ENCODE measurements at places on chromosomes 2 and 18.
A peak's percentile ranks its signal among the peaks of the same experiment; 100 is the strongest.

DNA sequence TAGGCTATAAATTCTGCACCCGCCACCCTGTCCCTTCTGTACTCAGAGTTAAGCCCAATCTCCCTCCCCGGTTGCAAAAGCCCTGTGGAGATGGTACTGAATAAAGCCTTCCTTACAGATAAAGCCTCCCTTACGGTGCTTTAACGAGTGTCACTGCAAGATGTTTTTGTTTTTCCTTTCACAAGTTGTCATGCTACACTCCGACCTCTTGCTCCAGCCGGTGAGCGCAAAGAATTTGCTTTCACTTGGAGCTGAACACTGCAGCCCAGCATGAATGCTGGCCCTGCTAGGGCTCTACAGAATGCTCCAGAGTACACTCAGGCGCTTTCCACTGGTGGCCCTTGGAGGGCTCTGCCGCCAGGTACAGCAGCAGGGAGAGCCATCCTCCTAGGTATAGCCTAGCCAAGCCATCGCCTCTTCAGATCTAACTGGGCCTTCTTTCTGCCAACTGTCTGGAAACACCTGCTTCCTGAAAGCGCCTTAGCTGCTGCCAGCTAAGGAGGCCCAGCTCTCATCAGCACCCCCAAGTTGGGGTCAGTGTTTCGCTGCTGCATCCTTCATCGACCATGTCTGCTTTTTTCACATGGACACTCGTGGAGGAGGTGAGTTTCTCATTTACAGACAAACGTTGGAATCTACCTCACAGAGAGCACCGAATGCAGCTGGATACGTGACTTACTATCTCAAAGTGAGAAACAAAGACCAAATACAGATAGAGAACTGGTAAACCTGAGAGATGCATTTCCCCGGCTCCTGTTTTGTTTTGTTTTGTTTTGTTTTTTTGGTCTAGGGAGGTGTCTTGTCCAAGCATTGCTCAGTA is 13.4 kb upstream of the CREG2 start:
- no peak for DNase-seq

DNA sequence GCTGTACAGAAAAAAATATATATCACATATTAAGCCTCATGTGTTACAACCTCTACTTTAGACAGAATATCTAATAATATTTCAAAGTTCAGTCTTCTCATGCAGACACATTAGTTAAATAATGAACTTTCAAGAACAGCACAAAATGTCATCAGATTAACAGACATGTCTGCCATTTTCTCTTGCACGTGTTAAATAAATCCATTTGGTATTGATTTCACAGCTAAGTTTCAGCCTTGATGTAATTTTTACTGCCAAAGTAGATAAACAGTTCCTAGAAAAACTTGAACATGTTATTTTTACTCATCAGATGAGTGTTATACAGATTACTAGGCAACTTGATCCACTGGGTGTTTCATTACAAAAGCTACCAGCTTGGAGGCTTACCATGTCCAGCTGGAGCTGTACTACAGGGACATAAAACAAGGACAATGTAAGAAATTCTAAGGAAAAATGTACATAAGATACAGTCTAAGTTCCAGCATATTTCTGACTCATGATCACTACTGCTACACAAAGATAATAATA is 290.7 kb upstream of the DDX18 start:
- no peak for DNase-seq

GRCh38 chr18:9726175-9726574 is 18.1 kb downstream of the RAB31 start:
- DNase-seq: no peak

GRCh38 chr18:50653402-50654093 is 93.7 kb downstream of the MAPK4 start:
- DNase-seq: no peak

GRCh38 chr2:11527001-11527400 is 6.8 kb upstream of the GREB1 start:
- no peak for DNase-seq

- DNase-seq: peak; percentile 73
These were observed 459.5 kb downstream of the DLGAP1 start for GRCh38 chr18:3995476-3996102.

- DNase-seq: peak; percentile 75
These were observed 81.9 kb downstream of the CLIP4 start for GRCh38 chr2:29196792-29197788.

- DNase-seq: no peak
These were observed 927.9 kb upstream of the ACVR2A start for GRCh38 chr2:146916914-146917313.

- no peak for DNase-seq
These were observed 46.1 kb downstream of the NABP1 start for GRCh38 chr2:191724015-191724414.

GRCh38 chr2:206642075-206643025 is at the start of gene FAM237A:
TSS of gene FAM237A (plus strand) at chr2:206642487. CDS start at chr2:206644237, 1,750 bp downstream.
- DNase-seq: peak; percentile 60

DNA sequence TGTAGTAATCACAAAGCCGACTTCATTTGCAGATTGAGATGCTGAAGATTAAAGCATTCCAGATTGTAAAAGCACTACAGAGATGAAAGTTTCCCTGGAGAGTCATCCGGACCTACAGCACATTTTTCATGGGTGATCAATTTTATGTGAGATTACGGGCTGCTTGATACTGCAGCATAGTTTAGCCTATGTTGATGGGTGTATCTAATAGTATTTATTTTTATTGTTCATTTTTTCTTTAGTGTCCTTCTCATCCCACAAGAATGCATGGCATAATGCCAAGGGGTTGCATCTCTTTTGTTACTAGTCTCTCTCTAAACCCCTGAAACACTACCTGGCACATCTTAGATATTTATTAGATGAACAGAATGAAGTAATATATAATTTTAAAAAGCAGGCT is 240.4 kb downstream of the MBD2 start:
- DNase-seq: no peak

DNA sequence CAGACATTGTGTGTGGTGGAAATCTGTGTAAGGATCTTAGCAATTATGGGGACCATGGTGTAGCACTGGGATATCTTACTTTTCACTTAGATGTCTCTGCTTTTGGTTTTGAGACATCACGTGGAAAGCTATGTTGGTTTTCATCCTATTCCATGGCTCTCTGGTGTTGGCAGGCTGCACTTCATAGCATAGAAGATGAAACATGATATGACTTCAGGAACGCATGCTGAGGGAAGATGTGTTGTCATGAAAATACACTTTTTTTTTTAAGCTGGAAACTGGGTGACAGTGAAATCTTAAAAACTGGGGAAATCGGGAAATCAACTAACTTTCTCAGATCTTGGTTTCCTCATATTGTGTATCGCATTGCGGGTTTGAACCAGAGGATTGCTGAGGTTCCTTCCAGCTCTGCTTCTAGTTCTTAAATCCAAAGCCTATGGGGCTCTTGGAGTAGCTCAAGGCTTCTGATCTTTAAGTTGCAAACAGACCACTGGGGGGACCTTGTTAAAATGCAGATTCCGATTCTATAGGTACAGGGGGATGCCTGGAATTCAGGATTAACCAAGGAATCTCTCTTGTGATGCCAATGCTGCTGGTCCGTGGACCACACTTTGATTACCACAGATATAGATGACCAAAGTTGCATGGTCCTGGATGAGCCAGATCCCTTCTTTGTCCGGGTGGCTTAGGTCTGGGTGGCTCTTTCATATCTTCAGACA is 160.7 kb downstream of the SH3RF3 start:
- no peak for DNase-seq

DNA sequence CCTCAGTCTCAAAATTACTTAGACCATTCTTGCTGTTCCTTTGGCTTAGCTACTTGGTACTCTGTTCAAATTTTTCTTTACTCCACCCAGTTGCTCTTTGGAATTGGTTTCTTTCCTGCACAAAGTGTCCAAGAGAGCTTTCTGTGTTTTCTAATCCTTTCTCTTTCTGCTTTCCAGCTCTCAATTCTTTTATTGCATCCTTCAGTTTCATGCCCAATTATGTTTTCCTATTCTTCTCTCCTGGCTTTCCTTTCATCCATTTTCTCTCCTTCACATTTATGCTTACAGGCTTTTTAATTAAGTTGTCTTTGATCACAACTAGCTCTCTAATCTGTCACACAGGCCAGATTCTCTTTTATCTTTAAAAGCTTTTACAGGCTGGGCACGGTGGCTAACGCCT is 38.2 kb downstream of the UBR3 start:
- DNase-seq: no peak

GRCh38 chr18:39938676-39939608 is 2016.1 kb upstream of the PIK3C3 start:
- no peak for DNase-seq

DNA sequence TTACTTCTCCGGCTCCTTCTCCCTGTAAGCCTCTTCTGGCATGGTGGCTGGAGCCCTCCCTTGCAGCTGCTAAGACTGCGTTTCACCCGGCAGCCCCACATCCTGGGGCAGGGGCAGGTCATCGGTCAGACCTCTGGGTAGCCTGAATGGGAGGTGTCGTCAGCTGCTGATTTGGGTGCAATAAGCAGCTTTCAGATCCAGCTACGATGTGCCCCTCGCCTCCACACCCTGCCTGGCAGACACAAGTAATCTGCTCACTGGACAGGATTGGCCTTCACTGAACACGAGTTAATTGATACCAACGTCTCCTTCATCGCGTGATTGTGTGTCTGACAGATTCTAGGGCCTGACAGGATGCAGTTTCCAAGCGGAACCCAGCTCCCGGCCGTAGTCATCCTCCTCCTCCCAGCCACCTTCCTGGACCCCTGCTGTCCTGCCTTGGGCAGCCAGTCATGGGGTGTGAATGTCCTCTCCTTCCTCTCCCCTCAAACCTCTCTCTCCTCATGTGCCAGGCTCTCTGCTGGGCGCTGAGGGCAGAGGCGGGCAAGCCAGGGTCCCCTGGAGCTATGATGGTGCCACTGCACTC is 18.9 kb upstream of the PDIA6 start:
- DNase-seq: no peak

DNA sequence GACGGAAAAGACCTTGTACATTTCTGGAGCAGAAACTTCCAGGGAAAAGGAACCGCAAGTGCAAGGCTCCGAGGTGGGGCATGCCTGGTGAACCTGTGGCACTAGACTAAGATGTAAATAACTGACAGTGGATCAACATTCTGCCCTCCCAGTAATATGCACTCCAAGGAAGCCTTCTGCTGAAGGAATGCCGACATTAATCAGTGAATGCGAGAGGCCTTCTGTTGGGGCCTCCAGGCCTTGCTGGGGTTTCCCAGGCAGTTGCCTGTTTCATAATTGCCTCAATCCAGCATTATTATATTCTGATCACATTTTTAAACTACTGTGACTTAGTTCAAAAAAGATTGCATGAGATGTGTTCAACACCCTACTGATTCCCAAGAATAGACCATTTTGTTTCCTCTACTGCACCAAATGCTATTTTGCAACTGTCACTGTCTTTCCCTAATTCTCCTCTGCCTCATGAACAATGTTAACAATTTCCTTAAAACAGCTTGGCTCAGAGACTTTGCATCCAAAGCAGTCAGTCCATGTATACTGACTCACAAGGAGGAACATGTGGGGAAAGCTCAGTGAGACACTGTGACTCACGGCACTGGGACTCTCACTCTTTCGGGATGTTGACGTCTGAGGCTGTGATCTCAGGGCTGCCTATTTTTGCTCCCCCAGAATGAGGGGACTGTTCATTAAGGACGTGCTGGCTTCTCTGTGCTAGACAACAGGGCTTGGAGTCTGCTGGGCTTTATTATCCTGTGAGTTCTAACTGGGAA is 10.5 kb upstream of the DSG2 start:
- DNase-seq: no peak

DNA sequence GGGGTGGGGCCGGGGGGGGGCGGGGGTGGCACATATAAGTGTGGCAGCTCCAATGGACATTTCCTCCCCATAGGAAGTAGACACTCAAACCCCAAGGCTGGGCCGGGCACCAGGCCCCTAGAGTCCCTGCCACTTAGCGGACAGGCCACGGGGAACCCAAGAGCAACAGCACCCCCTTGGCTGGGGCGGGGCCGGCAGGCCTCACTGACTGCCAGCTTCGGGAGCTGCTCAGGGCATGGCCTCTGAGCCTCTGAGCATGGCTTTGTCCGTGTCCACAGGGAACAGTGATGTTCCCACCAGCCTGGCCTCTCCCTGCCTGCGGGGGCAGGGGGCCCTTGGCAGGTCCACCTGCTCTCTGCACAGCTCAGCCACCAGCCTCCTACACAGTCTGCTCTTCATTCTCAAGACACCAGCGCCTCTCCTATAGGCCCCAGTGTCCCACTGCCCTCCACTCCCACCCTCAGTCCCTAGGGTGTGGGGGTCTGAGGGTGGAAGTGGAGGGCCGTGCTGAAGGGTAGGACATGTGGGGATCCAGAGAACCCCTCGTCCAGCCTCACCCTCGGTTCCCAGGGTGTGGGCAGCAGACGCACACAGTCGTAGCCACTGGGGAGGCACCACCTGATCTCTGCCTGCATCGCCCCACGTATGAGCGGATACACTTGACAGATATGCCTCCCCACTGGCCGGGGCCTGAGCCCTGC is 106.7 kb downstream of the FAM210A start:
- no peak for DNase-seq

- DNase-seq: no peak
These were observed 149.2 kb upstream of the REG3G start for GRCh38 chr2:78876316-78876688.

DNA sequence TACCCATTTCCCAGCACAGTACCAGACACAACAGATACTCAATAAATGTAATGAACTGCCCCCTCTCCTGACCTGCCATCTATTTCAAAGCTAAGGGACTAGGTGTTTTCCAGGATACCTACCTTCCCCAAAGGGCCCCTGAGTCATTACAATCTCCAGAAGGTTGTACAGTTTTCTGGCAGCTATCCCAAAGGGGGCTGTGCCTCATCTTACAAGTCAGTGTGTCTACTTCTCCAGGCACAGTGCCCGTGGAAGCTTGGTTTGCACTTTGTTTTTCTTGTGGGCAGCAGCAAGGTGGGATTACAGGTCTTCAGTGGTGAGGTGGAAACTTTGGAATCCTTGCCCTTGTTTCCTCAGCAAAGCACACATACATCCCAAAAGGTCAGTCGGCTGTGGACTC is 62.8 kb upstream of the CYP26B1 start:
- peak; percentile 21 for DNase-seq

DNA sequence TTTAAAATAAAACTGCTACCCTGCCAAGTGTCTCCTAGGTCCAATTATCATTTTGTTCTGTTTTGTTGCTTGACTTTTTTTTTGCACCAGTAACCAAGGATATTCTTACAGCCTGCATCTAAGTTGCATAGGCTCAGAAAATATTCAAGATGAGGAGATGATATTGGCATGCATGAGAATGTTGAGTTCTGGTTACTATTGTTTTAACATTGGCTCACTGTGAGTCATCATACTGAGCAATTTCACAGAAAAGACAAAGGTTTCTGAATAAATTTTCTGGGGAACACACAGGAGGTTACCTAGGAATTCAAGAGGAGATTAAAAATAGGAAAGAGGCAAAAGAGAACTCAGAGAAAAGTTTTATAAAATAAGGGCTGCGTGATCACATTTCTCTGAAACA is 84.8 kb upstream of the POU3F3 start:
- DNase-seq: no peak

DNA sequence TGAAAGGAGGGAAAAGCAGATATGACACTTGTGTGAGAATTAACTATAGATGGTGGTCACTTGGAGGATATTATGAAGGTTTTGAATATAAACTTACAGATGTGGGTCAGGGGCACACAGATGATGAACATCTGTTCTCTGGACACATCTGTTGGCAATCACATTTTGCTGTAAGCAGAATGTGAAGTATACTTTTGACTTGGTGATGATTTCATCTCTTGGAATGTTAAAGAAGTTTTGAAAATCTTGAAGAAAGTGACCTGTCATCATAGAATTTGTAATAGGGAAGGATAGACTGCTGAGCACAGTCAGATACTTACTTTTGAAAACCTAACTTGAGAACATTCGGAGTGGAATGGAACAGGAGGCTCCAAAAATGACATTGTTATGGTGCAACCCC is 40.2 kb downstream of the PIKFYVE start:
- DNase-seq: no peak

All from small intestine (tissue), 16 donors.